Foreskin keratinocyte (primary cell): ENCODE measurements at places on chromosomes 1 and 21.

GRCh38 chr1:60974524-60975372 is 107.6 kb upstream of the NFIA start:
- no peak for DNase-seq

DNA sequence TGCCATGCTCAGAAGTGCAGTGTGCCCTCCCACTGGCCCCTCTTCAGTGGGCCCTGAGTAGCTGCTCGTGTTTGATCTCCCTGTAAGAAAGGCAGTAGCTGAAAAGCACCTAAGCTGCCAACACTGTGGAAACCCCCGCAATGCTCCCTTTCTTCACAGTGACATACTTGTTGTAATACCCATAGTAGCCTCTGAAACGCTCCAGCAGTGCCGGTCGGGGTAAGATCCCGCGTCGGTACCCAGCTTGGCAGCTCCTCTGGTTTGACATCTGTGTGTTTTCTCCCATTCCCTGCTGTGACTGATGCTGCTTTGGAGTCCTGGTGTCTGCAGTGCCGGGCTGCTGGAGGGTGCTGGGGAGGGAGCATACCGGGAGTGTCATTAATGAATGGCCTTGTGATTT is 3.6 kb downstream of the CHAF1B start:
- no peak for DNase-seq

DNA sequence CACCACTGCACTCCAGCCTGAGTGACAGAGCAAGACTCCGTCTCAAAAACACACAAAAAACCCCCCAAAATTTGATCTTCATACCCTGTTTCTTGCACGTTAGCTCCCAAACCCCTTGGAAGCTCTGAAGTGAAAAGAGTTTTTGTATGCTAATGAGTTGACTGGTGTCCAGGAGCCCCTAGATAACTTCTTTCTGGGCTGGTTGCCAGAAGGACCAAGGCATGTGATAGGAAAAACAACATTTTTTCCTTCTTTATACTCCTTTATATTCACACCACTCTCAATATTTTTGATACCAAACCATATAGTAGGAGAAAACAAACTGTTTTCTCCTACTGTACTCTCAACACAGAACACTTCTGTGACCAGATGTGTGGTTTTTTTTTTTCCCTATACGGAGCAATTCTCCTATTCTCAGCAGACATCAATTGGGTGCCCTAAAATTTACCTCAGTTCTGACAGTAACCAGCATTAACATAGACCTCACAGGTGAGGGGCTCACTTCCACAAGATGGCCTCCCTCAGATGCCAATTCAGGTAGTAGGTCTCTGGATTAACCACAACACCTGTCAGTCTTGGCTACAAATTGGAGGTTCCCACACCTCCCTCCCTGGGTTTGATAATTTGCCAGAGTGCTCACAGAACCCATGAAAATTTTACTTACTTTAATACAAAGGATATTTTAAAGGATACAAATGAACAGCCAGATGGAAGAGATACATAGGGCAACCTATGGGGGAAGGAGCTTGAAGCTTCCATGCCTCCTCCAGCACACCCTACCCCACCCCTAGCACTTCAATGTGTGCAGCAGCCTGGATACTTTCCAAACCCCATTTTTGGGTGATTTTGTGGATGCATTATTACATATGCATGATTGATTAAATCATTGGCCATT is 25.6 kb downstream of the ZYG11B start:
- DNase-seq: no peak

DNA sequence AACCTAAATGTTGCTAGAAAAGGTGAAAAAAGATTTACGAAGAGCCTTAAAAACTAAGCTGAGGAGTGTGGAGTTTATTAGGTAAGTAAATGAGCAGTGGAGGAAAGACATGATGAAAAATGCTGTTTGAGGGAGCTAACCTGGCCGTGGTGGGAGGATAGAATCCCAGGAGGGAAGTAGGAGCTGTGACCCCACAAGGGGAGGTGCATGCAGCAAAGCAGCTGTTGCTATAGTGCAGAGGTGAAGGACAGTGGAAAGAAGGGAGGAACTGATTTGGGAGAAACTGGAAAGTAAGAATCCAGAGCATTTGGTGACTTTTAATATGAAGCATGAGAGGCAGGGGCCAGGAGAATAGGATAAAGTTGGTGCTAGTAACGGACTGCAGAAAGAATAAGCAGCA is 271.7 kb upstream of the ADGRL2 start:
- no peak for DNase-seq

DNA sequence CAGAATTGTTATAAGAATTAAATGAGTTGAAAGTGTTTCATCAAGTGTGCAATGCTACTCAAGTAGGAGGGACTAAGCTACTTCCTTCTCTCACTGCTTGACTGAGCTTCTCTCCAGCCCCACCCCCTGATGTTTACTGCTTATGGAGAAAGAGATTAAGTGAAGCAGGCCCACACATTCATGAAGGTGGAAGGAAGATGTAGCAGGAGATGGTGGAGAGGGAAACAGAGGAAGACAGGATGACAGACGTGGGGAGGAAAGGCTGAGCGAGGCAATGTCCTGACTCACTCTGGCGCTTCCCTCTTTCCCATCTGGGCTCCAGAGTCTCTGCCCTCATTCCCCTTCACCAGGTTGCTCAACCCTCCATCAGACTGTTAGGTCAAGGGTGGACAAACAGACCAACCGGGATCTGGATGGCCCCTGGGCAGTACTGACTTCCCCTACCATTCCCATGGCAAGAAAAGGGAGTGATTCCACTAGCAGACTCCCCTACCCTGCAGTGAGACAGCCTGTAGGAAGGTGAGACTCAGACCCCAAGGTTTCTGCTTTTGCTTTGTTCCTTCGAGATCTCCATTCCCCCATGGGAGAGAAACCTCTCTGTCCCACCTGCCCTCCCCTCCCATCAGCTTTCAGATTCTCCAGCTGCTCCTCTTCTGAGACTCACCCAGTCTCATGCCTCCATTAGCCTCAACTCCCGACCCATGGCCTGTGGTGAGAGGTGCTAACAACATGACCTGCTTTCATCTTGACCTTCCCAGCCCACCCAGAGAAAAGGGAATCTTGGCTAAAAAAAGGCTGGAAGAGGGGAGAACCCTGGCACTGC is 3.1 kb upstream of the ARHGEF2 start:
- DNase-seq: peak; percentile 19

DNA sequence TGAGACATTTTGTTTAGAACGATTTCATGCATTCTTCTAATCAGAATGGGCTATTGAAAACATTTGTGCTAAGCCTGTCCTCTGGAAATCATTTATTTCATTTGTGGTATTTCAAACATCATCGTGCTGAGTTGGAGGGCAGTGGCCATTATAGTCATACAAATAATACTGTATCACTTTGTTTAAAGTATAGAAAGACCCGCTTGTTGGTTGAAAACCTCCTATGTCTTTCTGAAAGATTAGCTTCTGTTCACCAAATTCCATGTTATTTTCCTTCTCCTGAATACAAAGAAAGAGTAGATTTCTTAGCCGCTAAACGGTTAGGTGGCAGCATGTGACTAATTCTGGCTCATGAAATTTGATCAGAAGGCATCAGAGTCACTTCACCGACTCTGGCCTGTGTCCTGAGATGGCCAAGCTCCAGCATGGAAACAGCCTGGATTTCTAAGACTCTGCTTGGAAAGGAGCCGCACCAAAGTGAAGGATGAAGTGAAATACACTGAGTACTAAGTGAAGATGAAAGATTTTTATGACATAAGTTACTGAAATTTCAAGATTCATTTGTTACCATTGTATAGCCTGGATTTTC is 355.1 kb downstream of the USP25 start:
- no peak for DNase-seq

- DNase-seq: no peak
Measured at GRCh38 chr1:85983316-85983715, 173.3 kb downstream of the COL24A1 start.

DNA sequence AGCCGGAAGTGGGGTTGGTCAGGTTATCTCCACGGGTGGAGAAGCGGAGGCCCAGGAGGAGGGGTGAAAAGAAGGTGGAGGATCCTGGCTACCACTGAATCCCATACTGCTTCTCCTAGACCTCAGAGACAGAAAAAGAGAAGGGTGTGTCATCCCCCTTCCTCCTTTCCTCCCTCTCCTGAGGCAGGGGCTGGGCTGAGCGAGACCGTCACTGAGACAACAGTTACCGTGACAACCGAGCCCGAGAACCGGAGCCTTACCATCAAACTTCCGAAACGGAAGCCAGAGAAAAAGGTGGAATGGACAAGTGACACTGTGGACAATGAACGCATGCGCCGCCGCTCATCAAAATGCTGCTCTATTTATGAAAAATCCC is 42.1 kb upstream of the NBPF3 start:
- no peak for DNase-seq

DNA sequence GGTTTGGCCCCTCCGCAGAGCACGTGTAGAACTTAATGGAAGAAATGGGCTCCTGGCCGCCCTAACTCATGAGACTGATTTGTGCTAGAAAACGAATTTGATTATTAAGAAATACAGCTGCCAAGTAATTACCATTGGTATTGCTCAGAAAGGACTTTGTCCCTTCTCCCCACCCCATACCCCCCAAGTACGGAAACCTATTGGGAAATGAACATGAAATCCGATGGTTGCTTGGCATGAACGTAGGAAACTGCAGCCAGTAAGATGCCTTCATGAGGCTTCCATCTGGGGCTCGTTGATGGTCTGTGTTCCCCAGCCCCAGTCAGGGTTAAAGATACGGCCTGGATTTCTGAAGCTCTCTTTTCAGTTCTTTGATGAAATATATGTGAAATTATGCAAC is 21.4 kb downstream of the PER3 start:
- no peak for DNase-seq

DNA sequence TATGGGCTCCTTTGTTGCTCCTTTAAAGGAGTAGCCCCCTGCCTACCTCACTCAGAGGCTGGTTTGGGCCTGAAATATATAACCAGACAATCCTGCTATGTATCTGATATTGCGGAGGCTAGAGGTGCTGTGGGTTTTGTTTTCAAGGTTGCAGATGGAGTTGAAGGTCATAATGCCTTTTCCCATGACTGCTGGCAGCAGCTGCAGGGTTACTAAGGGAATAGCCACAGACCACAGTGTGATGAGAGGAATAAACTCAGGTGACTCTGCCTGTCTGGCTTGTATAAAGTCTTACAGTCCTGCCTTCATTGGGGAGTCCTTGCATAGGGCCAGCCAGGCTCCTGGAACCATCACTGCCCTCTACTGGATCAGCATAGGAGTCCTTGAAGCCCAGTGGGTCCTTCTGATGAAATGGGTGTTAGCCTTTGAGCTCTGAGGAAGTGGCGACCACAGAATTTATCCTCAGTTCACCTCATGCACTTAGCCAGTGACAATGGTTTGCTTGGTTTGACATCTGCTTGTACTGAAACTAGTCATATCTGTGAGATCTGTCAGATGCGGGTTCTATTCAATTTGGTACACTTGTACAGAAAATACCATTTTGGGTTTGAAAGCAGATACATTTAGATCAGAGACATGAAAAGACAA is 174.4 kb upstream of the HMCN1 start:
- DNase-seq: peak; percentile 60

GRCh38 chr1:78289603-78290002 is 201.2 kb upstream of the PTGFR start:
- no peak for DNase-seq

DNA sequence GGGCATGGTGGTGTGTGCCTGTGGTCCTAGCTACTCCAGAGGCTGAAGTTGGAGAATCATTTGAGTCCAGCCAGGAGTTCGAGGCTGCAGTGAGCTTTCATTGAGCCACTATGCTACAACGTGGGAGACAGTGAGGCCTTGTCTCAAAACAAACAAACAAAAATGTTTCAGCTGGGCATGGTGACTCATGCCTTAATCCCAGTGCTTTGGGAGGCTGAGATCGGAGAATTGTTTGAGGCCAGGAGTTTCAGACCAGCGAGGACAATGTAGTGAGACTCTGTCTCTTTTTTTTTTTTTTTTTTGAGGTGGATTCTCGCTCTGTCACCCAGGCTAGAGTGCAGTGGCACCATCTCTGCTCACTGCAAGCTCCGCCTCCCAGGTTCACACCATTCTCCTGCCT is 5.0 kb upstream of the RPL5 start:
- DNase-seq: no peak
